Mammary epithelial cell (primary cell): ENCODE measurements at places on chromosomes 12 and 14. TPM values are rescaled to one million over a fixed set of nuclear protein-coding genes. Genes with fewer than 3 reads are reported as not detected.

GRCh38 chr12:116892349-116893140, 11.3 kb upstream of the HRK start:
- DNase-seq = no peak

- no peak for DNase-seq
Observed at GRCh38 chr14:75090353-75090752, 20.9 kb downstream of the ZC2HC1C start.

DNA sequence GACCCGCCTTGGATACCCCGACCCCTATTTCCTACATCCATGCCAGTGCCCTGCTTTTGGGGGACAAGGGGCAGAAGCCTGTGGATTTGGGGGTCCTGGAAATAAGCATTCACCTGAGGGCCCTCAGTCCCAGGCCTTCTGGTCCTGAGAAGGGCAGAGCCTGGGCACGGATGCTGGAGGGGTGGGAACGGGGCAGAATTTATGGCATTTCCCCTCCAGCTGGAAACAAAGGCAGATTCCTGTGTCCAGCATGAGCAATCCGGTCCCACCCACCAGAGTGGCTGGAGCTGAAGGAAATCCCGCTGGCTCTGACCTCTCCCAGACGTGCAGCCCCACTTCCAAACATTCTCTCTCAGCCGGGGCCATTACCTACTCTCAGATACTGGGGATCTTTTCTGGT, 9.3 kb downstream of the ANKRD33 start:
- DNase-seq = no peak

GRCh38 chr12:101829639-101830366, 956 bp downstream of the GNPTAB start:
- no peak for DNase-seq

DNA sequence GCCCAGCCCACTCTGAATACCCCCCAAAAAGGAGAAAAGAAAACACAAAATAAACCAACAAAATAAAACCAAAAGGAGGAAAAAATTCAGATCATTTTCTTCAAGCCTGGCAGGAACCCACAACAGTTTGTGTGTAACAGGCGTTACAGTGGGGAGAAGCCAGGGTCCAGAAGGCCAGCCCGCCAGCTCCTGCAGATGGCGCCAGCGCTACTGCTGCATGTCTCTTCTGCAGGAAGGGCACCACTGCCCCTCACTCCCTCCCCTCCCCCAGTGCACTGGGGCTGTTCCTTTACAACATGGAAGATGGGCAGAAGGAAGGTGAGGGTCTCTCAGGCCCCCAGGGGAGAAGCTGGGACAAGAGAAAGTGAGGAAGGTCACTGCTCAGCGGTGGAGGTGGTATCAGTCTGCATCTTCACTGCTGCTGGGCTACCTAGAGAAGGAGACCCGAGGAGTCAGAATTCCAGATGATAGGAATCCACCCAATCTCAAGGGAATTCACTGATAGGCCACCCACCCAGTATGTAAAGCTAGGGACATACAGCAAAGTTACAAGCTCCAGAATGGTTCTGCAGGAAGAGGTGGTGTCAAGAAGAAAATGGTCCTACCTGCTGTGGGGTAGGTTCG, 2.3 kb upstream of the NOP2 start:
- DNase-seq = no peak

Gene MMP17
- 0.50 TPM for total RNA-seq

Gene JPH4
- total RNA-seq = 0.16 TPM in 1 of 2 replicates, not detected in the other

Gene RFLNA
- total RNA-seq = not detected

Gene FBLN5
- total RNA-seq = 5.7 TPM

Gene RBM25
- 27.2 TPM for total RNA-seq
